ENCODE measurements at places on chromosomes 7 and 10.
A peak's percentile ranks its signal among the peaks of the same experiment; 100 is the strongest.

- peak; percentile 24 for DNase-seq
Observed at GRCh38 chr10:87578160-87578841, 73.6 kb downstream of the MINPP1 start.

DNA sequence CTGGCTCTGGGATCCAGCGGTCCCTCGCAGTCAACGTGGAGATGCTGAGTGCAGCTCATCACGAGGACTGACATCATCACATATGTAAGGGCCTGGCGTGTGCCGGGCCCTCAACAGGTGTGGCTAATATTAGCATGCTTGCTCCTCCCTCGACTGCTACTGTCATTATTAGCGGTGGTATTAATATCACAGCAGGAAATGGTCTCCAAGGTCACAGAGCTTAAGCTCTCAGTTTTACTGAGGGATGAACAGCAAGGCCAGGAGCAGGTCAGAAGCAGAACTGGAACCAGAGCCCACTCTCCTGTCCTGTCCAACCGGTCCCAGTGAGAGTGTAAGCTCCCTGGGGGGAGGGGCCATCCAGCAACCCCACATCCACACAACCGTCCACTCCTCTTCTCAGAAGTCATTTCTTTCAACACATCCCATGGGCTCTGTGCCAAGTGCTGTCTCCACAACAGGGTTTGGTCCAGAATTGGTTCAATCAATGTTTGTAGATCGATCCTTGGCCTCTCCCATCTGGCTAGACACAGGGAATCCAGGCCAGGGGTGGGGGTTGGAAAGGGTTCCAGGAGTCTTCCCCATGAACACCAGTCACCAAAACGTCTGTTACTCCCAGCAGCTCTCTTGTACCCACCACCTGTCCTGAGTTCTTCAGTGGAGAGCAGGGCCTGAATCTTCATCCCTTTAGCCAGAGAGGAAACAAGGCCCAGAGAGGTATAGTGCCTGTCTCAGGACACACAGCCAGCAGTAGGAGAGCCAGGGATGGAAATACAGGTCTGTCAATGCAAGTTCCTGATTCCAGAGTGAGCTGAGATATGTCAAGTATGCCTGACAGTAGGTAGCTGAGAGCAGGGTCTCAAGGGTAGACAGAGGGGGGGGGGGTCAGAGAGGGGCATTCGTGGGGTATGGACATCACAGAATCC is 45.3 kb upstream of the ZMIZ1 start:
- DNase-seq: no peak

DNA sequence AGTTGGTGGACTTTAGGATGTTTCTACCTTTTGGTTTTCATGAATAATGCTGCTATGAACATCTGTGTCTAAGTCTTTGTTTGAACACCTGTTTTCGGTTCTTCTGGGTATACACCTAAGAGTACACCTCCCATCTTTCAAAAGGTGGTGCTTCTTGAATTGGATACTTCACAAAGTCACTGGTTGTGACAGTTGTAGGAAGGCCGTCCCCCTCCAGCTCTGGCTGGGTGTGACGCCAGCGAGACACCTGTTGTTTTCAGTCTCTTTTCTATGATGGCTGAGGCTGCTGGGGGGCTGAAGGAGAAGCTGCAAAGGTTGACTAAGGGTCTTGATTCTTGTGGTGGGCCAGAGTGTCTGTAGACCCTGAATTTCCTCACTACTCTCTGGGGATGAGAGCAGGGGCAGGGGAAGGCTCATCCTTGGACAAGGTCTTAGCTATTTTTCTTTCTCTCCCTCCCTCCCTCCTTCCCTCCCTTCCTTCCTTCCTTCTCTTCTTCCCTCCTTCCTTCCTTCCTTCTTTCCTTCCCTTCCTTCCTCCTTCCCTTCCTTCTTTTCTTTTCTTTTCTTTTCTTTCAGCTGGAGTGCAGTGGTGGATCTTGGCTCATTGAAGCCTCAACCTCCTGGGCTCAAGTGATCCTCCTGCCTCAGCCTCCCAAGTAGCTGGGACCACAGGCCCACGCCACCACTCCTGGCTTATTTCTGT is 5.6 kb downstream of the NEURL1 start:
- DNase-seq: no peak

- no peak for DNase-seq
Observed at GRCh38 chr10:87866412-87866974, 3.1 kb downstream of the PTEN start.

DNA sequence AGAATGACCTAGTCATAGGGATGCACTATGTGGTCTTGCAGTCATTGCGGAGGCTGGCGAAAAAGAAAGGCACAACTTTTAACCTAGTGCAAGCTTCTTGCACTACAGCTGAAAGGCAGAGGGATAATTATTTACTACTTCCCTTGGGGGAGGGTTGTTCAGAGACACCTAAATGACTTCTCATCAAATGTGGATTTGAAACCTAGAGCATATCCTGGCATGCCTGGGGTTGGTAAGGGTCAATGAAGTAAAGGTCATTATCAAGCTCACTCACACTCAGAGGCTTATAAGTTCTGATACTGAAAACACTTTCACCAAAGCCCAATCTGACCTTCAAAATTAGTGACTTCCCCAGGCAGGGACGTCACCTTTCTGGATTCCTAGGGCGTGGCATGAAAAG is 108.9 kb upstream of the AMPH start:
- no peak for DNase-seq

DNA sequence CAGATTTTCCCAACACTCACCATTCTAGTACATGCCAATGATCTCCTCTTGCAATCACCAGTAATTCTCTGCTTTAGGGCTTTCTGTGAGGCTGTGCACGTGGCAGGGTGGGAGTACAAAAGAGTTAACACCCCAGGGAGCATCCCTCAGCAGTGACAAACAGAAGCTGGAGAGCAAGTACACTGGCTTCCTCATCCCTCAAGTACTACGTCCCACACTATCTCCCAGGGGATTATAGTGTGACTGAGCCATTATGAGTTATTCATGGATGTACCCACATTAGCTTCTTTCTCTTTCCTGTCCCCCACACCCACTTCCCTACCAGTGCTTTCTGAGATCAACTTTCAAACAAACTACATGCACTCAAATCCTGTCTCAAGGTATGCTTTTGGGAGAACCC is 1216.5 kb upstream of the AUTS2 start:
- no peak for DNase-seq

DNA sequence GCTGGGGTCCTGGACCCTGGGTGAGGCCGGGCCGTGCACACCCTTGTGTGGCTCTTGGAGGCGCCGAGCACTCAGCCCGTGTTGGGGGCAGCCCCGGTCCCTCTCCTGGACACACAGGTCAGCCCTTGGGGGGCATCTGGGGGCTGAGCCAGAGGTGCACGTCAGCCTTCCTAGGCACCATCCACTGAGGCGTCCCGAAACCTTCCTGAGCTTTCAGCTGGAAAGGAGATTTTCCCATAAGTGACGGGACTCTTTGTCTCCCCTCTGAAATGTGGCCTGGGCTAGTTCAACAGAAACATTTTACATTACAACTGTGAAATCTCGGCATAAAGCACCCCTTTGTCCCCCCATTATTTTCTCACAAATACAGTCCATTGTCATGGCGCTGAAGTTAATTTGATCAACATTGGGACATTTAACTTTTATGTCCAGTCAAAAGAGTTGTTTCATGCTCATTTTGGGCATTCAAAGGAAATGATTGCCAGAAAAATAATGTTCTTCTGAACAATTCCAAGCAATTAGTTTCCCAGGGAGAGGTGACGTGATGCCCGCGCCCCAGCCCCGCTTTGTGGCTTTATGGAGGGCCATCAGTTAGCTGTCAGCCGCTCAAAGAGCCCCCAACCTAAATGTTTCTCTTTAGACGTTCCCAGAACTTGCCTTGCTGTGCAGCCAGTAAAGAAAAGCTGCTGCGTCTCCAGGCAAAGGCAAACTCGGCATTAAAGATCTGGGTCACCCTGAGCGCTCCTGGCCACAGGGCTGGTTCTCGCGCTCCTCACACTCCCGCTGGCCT is 70.8 kb downstream of the NKX6-2 start:
- DNase-seq: no peak

- DNase-seq: peak; percentile 89
Observed at GRCh38 chr10:122126763-122127659, 138.0 kb downstream of the TACC2 start.

GRCh38 chr10:19629567-19629966 is 186.7 kb upstream of the PLXDC2 start:
- DNase-seq: peak; percentile 44

GRCh38 chr7:98251231-98251600 is 816 bp downstream of the TECPR1 start:
- no peak for DNase-seq

DNA sequence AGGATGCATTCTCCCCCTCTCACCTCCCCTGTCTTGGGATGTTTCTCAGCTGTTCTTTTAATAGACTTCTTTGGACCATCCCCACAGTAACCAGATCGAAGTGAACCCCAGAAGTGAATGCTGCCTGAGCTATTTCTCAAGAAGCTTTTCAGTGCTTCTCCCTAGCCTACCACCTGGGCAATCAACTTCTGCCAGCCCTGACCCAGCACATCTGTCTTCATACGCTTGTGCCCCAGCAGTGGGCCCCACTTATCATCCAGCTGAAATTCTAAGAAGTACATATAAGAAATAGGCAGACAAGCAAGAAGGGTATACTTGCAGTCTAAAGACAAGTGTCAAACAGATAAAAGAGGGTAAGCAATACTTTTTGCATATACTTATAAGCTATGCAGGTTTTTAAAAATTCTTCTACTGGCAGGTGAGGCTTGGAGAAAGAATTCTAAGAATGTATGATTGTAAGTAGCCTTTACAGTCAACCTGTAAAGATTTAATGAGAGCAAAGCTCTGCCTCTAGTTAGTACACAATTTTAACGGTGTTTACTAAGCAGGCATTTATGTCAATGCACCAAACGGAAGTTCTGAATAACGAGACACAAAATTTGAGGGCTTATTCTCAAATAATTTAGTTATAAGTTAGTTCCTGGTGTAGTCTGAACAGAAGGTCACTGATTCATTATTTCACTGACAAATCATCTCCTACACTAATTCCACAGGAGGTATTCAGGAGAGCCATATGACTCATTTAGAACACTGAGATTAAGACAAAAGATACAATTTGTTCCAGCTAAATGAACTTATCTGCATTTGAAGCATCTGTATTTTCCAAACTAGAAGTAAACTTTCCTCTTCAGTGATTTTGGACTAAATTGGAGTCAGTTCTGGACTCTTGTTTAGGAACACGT is 83.3 kb downstream of the RNLS start:
- DNase-seq: peak; percentile 62

GRCh38 chr10:75136346-75136745 is 24.9 kb downstream of the SAMD8 start:
- DNase-seq: no peak

DNA sequence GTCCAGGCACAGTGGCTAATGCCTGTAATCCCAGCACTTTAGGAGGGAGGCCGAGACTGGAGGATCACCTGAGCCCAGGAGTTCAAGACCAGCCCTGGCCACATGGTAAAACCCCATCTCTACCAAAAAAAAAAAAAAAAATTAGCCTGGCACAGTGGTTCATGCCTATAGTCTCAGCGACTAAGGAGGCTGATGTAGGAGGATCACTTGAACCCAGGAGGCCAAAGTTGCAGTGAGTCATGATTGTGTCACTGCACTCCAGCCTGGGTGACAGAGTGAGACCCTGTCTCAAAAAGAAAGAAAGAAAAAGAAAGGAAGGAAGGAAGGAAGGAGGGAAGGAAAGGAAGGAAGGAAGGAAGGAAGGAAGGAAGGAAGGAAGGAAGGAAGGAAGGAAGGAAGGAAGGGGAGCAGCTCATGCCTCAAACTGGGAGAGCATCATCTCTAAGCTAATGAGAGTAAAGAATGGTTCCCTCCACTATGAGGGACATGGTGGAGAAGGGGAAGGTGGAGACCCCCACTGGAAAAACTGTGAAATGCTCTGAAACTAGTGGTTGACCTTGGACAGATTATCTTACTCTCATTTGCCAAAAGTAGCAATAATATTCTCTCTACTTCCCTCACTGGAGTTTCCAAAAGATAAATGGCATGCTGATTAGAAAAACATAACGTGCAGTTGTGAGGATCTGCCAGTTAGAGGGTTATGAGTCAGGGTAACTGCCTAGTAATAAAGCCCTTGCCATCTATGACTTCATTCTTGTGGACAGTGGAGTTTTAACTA is 16.8 kb downstream of the GIMAP5 start:
- no peak for DNase-seq

DNA sequence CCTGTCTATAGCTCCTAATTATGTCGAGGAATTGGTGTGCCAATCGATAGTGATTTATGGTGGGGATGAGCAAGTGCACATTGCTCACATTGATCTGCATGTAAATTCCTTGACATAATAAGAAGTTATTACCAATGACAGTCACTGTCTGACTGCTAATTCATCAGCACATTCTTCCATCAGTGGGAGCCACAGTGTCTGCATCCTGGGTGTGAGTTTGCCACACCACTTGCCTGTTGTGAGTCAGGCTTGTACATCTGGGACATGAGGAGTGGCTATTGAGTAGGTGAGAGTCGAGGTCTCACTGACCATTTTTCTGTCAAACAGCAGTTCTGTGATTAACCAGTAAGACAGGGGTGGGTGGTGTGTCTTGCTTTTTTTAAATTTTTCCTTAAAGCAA is 263.4 kb downstream of the LRMDA start:
- no peak for DNase-seq

DNA sequence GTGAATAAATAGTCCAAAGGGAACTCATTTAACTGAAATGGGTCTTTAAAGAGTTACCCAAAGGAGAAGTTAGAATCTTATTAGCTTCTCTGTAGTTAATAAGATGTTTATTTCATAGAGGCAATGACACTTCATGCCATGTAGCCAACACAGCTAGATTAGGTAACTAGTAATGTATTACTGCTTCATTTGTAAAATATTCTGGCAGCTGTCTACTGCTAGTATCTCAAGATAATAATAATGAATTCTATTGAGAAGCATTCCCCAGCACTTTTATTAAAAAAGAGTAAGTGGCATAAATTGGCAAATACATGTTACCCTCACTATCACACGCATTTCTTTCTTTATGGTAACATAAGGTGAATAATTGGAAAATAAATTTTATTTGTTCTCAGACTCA is 10.1 kb downstream of the PAPSS2 start:
- no peak for DNase-seq

- no peak for DNase-seq
Observed at GRCh38 chr7:157916946-157917640, 580.3 kb downstream of the DNAJB6 start.

DNA sequence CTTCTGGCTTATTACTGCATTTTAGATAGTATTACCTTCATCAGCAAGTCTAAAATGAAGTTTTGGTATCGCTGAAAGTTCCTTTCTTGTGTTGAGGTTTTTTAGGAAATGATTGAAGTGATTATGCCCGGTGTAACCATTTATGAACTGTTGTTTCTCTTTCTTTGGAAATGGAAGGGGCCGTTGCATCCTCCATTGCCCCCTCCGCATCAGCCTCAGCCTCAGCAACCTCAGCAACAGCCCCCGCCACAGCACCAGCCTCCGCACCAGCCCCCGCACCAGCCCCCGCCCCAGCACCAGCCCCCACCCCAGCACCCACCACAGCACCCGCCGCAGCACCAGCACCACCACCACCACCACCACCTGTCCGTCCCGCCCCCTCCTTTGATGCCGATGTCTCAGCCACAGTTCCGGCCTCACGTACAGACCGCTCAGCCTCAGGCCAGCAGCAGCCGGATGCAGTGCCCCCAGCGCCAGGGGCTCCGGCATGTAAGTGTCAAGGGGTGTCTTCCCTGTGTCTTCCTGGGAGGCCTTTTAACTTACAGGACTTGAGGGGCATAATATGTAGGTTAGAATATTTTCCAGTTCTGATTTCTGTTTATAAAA is 72.6 kb downstream of the SHH start:
- no peak for DNase-seq
